Anterior cingulate cortex (tissue), 58 donors: ENCODE measurements at places on chromosomes 4 and X.

DNA sequence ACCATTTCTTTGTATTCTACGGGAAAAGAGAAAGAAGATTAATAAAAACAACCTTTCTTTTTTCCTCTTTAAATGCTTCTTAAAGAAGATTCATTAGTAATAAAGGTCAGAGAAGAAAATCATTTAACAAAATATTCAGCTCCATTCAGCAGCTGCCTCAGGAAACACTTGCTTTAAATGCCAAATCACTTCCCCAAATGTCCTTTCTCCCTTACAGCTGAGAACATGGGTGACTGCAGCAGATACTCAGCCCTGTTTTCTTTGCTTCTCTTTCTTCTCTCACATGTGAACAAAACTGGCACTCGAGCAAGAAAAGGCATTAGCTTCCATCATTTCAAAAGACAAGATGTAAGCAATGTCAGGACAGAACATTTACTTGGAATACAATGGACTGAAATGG is 120.2 kb downstream of the INPP4B start:
- DNase-seq: no peak

DNA sequence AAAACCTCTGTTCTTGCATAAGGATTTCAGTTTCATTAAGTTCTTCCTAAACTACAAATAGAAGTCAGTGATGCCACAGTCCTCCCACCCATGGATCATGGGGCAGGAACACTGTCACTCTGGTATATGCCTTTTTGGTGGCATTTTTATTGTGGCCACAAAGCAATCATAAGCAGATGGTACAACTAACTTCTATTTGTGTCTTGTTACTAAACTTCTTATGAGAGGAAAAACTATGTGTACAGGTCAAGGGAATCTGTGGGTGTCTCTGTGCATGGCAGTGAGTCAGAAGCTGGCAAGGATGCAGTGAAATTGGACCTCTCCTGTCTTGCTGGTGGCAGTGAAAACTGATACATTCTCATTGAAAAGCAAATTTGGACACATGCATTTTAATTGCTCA is 245.0 kb upstream of the GPC4 start:
- DNase-seq: no peak

DNA sequence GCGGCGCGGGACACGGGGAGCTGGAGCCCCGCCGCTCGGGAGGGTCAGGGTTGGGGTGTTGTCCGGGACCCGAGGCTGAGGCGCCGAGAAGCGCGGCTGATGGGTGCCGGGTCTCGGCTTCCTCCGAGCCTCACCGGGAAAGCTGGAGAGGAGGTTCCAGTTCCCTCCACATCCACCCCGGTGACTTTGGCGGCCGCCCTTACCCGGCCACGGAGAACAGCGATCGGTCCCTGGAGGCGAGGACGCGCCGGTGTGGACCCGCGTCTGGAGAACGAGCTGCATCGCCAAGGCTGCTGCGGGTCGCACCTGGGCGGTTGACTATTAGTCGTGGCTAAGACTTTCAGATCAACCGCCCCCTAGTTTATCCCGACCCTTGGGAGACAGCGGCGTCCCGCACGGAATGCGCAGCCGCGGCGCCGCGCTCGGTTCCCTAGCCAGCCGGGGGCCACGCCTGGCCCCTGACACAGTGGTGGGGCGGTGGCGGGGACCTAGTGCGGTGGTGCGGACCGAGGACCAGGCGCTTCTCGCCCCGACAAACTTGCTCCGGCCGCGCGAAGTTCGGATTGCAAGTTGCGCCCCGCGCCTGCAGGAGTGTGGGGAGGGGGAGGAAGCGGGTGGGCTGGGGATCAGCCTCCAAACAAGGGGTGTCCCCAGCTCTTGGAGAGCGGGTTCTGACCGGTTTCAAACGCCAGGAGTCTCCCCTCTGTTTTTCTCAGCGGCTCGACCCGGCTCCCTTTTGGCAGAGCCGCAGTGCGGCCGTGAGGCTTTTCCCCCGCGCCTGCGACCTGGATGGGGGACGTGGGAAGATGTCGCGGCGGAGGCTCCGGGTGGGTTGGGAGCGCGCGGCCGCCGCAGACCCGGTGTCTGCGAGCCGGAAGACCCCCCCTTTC is 568 bp downstream of the FHDC1 start:
- no peak for DNase-seq

- no peak for DNase-seq
Measured at GRCh38 chr4:166957451-166957850, 276.8 kb downstream of the SPOCK3 start.

DNA sequence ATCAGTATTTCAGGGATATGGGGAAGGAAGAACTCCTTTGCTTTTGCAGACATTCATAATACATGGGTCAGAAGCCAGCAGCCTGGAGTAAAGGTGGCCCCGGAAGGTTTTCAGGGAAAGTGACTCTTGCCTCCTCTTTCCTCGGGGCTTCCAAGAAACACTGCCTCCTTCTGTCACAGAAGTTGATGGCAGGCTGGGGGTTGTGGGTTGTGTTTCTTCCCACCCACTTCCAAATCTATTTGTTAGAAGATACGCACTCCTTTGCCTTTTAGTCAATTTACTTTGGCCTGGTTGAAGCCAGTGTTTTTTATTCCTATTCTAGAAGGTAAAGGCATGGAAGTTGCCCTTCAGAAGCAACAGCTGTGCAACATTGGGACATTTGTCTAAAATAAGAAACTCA is 19.7 kb downstream of the KIT start:
- DNase-seq: no peak

DNA sequence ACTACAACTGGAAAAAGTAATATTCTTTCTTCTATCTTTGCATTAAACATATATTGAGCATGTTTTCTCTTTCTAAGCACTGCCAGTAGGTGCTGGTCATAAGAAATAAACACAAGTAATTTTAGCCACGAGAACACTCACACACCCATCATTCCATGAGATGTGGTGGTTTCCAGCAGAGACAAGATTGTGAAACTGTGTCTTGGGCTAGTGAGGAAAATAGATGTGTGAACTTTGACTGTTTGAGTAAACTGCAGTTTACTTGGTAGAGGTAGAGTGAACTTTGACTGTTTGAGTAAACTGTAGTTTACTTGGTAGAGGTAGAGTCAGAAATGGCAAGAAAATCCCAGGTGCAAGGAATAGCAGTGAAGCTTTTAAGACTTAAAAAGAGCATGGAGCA is 300.9 kb upstream of the HS3ST1 start:
- no peak for DNase-seq

- no peak for DNase-seq
Measured at GRCh38 chrX:46819136-46819535, 17.7 kb upstream of the RP2 start.

GRCh38 chr4:106364282-106364681 is 4.3 kb downstream of the GIMD1 start:
- no peak for DNase-seq

- DNase-seq: no peak
Measured at GRCh38 chr4:152708796-152709195, 29.0 kb upstream of the TMEM154 start.

GRCh38 chr4:31086756-31087330 is 366.7 kb downstream of the PCDH7 start:
- no peak for DNase-seq

DNA sequence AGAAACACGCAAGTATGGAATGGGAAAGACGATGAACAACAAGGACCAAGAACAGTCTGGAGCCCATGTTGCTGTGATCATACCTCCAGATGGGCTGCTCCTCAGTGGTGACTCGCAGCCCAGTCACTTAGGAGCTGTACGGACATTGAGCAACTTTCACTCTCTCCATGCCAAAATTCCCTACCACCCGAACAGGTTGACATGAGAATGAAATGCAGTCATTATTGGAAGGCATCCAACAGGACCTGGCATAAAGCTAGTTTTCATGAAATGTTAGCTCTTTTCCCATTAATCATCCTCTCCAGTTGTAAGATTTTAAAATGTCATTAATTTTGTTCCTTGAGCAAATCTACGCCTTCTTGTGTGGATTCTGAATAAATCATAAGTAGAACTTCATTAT is 82.7 kb upstream of the GPM6B start:
- no peak for DNase-seq

- DNase-seq: no peak
Measured at GRCh38 chr4:74317616-74318246, 9.5 kb downstream of the EPGN start.
